H1 (cell line): ENCODE measurements at places on chromosomes 7 and 10. TPM values are rescaled to one million over a fixed set of nuclear protein-coding genes. Genes with fewer than 3 reads are reported as not detected.
A peak's percentile ranks its signal among the peaks of the same experiment; 100 is the strongest.

Gene SORCS1
- total RNA-seq: 4.6 and 4.9 TPM in 2 replicates

Gene UPK3B
- total RNA-seq: 18.4 and 20.6 TPM in 2 replicates

DNA sequence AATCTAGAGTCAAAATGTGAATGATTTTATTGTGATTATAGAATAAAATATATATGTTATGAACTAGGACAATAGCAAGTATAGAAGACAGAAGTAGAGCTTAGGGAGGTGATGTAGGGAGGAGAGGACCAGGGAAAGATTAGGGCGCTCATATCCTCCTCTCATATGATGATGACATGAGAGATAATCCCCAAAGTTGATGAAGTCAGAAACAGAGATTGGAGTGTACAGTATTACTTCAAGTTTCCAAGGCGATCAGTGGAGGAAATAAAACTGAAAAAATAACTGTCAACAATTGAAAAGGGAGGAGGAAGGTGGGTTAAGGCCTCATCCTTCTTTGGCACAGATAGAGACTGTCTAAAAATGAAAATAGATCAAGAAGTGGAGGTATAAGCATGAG is 14.9 kb downstream of the MACROH2A2 start:
- H3K27me3 ChIP-seq: no peaks in the 10 kb centered on the region; the same call in 1 of the 2 replicates
- no peak overlapping the region for H3K27ac ChIP-seq
- H3K4me3 ChIP-seq: no peak overlapping the region

- no peak for DNase-seq
- H3K27me3 ChIP-seq: no peaks in the 10 kb centered on the region
- H3K27ac ChIP-seq: no peak overlapping the region
- no peaks in the 10 kb centered on the region for H3K4me1 ChIP-seq
- H3K36me3 ChIP-seq: no peaks in the 10 kb centered on the region
- H3K4me3 ChIP-seq: no peak overlapping the region
Observed at GRCh38 chr7:22762866-22763265, 35.9 kb downstream of the IL6 start.

GRCh38 chr7:158587162-158588084 is at the start of gene PTPRN2:
Gene PTPRN2, minus strand, starts transcription at chr7:158587823.
- H3K36me3 ChIP-seq: no peaks in the 10 kb centered on the region
- peaks cover 33% of the 10 kb centered on the region for H3K27me3 ChIP-seq
- H3K4me3 ChIP-seq: peak within 1 kb of the TSS; percentile 67

GRCh38 chr10:74926791-74927585 is 100.6 kb downstream of the KAT6B start:
- H3K36me3 ChIP-seq: no peaks in the 10 kb centered on the region
- no peaks in the 10 kb centered on the region for H3K27me3 ChIP-seq
- no peak overlapping the region for H3K27ac ChIP-seq
- H3K4me1 ChIP-seq: peaks cover 6% of the 10 kb centered on the region; the same call in 1 of the 2 replicates
- no peak for DNase-seq
- no peak overlapping the region for H3K4me3 ChIP-seq

DNA sequence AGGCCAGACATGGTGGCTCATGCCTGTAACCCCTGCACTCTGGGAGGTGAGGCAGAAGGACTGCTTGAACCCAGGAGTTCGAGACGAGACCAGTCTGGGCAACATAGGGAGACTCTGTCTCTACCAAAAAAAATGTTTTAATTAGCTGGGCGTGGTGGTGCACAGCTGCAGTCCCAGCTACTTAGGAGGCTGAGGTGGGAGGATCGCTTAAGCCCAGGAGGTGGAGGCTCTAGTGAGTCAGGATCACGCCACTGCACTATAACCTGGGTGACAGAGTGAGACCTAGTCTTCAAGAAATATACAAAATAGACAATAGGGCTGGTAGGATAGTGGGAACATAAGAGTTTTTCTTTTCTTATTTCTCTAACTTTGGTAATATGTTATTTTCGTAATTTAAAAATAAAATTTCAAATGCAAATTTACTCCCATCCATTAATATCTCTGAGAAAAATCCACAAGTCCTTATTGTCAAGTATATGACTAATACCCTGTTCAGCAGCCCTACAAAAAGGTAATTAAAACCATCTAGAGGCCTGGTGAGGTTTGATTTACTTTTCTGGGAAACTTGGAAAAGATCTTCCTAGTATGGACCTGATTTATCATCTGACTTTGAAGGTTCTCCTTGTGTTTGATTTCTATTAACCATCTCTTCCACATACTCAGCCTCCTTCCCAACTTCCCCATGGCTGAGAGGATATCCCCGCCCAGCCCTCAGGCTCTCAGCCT is 50.0 kb downstream of the CREB3L2 start:
- no peak overlapping the region for H3K27ac ChIP-seq
- H3K27me3 ChIP-seq: no peaks in the 10 kb centered on the region
- H3K4me3 ChIP-seq: no peak overlapping the region

Gene EPDR1
- 5.9 and 6.4 TPM in 2 replicates for total RNA-seq

- H3K27me3 ChIP-seq: no peaks in the 10 kb centered on the region
- no peak overlapping the region for H3K4me3 ChIP-seq
- H3K36me3 ChIP-seq: no peaks in the 10 kb centered on the region
- peaks cover 5% of the 10 kb centered on the region; the same call in 1 of the 2 replicates for H3K4me1 ChIP-seq
- no peak for DNase-seq
- H3K27ac ChIP-seq: no peak overlapping the region
Observed at GRCh38 chr7:142579946-142580345, 169.3 kb upstream of the PRSS1 start.

- H3K27ac ChIP-seq: no peak overlapping the region
- H3K4me1 ChIP-seq: no peaks in the 10 kb centered on the region
- no peak for DNase-seq
Observed at GRCh38 chr7:93015779-93016481, 101.8 kb downstream of the SAMD9 start.

GRCh38 chr10:132162021-132162531 is 24.7 kb upstream of the DPYSL4 start:
- no peaks in the 10 kb centered on the region for H3K36me3 ChIP-seq
- no peaks in the 10 kb centered on the region for H3K27me3 ChIP-seq
- peaks cover 14% of the 10 kb centered on the region for H3K4me1 ChIP-seq
- H3K4me3 ChIP-seq: no peak overlapping the region
- no peak overlapping the region for H3K27ac ChIP-seq

Gene SPDYE9
- total RNA-seq: not detected in 2 replicates

DNA sequence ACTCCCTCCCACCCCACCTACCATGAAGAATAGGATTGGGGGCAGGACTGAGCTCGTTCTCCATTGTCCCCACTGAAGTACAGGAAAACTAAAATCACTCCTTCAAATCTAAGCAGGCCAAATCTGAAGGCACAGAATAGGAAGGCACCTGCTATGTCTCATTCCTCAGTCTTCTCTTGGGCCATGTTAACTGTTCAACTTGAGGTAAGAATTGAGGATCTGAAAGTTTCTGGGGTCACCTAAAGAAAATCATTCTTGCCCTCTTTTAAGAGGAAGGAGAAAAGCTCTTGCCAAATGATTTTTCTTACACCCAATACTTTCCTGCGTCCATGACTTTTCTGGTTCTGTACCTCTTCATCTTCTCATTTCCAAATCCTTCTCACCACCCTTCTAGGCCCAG is 4.9 kb downstream of the CPN1 start:
- DNase-seq: no peak
- no peaks in the 10 kb centered on the region for H3K36me3 ChIP-seq
- no peak overlapping the region for H3K27ac ChIP-seq
- no peaks in the 10 kb centered on the region for H3K4me1 ChIP-seq
- H3K27me3 ChIP-seq: no peaks in the 10 kb centered on the region
- H3K4me3 ChIP-seq: no peak overlapping the region

GRCh38 chr10:24370877-24371276 is 161.9 kb downstream of the KIAA1217 start:
- peaks cover 10% of the 10 kb centered on the region for H3K4me1 ChIP-seq
- H3K4me3 ChIP-seq: no peak overlapping the region
- H3K27ac ChIP-seq: no peak overlapping the region
- no peaks in the 10 kb centered on the region for H3K27me3 ChIP-seq
- DNase-seq: no peak

DNA sequence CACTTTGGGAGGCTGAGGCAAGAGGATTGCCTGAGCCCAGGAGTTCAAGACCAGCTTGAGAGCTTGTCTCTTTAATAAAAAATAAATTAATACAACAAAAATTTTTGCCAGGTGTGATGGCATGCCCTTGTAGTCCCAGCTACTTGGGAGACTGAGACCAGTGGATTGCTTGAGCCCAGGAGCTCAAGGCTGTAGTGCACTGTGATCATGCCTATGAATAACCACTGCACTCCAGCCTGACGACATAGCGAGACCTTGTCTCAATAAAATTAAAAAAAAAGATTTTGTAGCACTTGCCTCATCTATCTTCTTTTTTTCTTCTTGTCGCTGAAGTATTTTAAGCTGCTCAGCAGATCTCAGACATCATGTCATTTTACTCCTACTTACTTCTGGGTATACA is 26.3 kb downstream of the CREM start:
- peaks cover 2% of the 10 kb centered on the region for H3K4me1 ChIP-seq
- H3K36me3 ChIP-seq: no peaks in the 10 kb centered on the region
- H3K4me3 ChIP-seq: no peak overlapping the region
- no peaks in the 10 kb centered on the region for H3K27me3 ChIP-seq
- H3K27ac ChIP-seq: no peak overlapping the region

DNA sequence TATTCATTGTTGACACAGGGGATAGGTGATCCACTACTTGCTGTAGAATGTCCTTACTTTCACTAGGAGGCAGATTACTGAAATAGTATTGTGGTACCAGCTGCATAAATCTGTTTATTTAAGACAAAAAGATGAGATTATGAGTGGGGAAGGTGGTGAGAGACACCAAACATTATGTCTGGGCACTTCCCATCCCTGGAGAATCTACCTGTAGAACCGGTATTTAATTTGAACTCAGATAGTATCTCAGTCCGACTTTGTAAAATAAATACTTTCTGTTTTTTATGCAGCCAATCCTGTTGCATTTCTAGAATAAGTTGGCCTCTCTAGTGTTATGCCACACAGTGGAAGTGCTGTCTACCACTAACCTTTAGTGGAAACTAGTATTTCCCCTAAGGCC is 13.4 kb downstream of the BCCIP start:
- H3K36me3 ChIP-seq: peaks cover 50% of the 10 kb centered on the region
- H3K27ac ChIP-seq: no peak overlapping the region

- H3K27me3 ChIP-seq: no peaks in the 10 kb centered on the region
- peaks cover 6% of the 10 kb centered on the region for H3K4me1 ChIP-seq
- no peak for DNase-seq
- H3K27ac ChIP-seq: 0 out of 2 replicates have a peak overlapping the region, but pooled peaks have one; percentile 49
Observed at GRCh38 chr7:141737118-141737835, 881 bp upstream of the SSBP1 start.

DNA sequence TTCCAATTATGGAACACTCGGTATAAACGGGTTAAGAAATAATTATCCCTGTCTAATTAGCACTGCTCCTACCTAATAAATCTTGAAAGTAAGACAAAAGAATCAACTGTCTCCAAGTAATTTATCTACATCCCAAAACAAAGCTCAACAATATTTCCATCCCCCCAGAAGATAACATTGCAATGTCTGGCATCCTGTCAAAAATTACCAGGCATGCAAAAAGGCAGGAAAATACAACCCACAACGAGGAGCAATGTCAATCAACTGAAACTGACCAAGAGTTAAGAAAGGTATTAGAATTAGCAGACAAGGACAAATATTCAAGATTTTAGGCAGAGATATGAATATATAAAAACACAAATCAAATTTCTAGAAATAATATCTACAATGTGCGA is 84.5 kb upstream of the SVIL start:
- H3K4me1 ChIP-seq: no peaks in the 10 kb centered on the region
- H3K27ac ChIP-seq: no peak overlapping the region
- no peaks in the 10 kb centered on the region for H3K27me3 ChIP-seq
- H3K36me3 ChIP-seq: no peaks in the 10 kb centered on the region; the same call in 1 of the 2 replicates
- no peak for DNase-seq
- no peak overlapping the region for H3K4me3 ChIP-seq

GRCh38 chr7:81407094-81407493 is 362.8 kb downstream of the HGF start:
- H3K27me3 ChIP-seq: no peaks in the 10 kb centered on the region
- H3K4me3 ChIP-seq: no peak overlapping the region
- H3K4me1 ChIP-seq: no peaks in the 10 kb centered on the region
- no peak overlapping the region for H3K27ac ChIP-seq
- no peaks in the 10 kb centered on the region for H3K36me3 ChIP-seq
- DNase-seq: no peak

Gene AGBL3
- total RNA-seq: 1.9 and 2.0 TPM in 2 replicates

- H3K27ac ChIP-seq: no peak overlapping the region
- H3K4me1 ChIP-seq: no peaks in the 10 kb centered on the region
- DNase-seq: no peak
- no peaks in the 10 kb centered on the region for H3K27me3 ChIP-seq
Observed at GRCh38 chr10:97390091-97390490, 11.0 kb downstream of the RRP12 start.

Gene SNX10
- 9.6 and 9.9 TPM in 2 replicates for total RNA-seq

GRCh38 chr7:148105853-148106252 is 484.7 kb upstream of the C7orf33 start:
- H3K27me3 ChIP-seq: no peaks in the 10 kb centered on the region
- H3K4me3 ChIP-seq: no peak overlapping the region
- H3K27ac ChIP-seq: no peak overlapping the region
- no peaks in the 10 kb centered on the region for H3K36me3 ChIP-seq

DNA sequence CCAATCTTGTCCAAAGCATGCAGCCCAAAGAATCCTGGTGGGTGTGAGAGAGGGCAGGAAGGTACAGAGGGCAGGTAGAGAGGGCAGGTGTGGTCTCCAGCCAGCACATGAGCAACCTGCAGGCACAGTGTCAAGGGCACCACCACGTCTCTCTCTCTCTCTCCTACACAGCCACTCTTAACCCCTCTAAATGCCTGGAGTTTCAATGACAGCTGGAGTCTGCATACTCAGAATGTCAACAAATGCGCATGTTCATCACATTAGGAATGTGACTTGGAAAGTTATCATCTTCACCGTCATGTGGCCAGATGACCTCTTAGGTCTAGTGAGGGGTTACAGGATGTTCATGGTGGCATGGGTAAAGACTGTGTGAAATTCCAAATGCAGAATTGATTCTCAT is 456.8 kb downstream of the SORCS1 start:
- no peaks in the 10 kb centered on the region for H3K36me3 ChIP-seq
- no peak overlapping the region for H3K4me3 ChIP-seq
- peaks cover 8% of the 10 kb centered on the region for H3K4me1 ChIP-seq
- H3K27ac ChIP-seq: no peak overlapping the region

GRCh38 chr10:24556750-24557742 is 166.6 kb downstream of the ARHGAP21 start:
- H3K4me1 ChIP-seq: peaks cover 3% of the 10 kb centered on the region
- H3K4me3 ChIP-seq: no peak overlapping the region
- H3K27me3 ChIP-seq: no peaks in the 10 kb centered on the region
- DNase-seq: no peak
- H3K27ac ChIP-seq: no peak overlapping the region

Gene STEAP4
- 0.08 TPM in 1 of 2 replicates, not detected in the other for total RNA-seq
